ENCODE measurements at places on chromosomes 3 and 15.

GRCh38 chr15:78103406-78104118 lies 11.2 kb downstream of the SH2D7 start:
- no peak for DNase-seq

DNA sequence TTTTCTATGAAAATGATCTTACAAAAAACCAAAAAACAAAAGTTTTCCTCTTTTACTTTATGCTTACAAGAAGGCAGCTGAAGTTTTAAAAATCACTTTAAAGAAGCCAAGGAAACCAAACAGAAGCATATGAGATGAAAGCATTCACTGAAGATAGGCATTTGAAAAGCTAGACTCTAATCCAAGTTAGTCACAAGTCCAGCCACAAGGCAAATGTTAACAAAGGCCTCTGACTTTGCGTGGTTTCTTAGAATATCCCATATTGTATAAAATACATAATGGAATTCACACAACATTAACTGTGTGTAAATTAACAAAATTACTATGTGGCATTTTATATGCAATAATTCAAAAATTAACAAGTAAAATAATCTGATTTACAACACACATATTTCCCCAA lies 17.7 kb downstream of the MRPL3 start:
- no peak for DNase-seq

GRCh38 chr3:94612631-94613030 lies 549.8 kb downstream of the NSUN3 start:
- no peak for DNase-seq

- no peak for DNase-seq
Measured at GRCh38 chr15:36579792-36580431, 486 bp downstream of the CDIN1 start.

DNA sequence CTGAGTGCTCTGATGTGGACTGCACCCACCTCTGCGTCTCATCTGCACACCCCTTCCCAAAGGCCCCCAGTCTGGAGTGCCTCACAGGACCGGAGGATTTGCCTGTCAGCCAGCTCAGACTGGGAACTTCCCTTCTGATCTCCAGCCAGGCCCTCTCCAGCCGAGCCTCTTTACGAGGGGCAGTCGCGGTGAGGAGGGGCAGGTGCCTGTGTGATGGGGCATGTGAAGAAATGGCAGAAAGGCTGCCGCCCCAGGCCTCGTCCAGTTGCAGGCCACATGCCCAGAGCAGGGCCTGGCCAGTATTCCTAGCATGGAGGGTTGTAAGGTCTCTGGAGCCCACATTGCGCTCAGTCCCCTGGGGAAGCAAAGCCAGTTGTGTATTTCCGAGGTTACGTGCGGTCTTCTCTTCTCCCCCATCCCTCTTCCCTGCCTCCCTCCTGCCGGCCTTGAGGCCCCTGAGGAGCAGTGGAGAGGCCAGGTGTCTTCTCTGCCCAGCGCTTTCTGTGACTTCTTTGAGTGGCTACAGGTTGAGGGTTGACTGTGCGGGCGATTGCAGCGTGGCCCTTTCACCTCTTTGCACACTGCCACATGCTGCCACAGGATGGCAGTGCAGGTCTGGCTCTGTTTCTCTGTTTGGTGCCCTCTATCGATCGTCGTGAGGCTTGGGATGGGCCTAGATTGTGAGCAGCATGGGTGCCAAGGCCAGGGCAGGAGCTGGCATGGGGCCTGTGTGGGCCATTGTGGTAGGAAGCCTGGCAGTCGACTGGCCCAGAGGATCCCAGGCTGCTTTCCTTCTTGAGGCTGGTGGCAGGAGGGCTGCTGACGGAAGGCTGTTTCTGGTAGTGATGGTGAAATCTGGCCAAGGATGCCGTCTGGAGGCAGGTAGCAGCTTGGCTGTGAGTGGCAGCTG lies 5.3 kb downstream of the CLK3 start:
- DNase-seq = peak; percentile 6

DNA sequence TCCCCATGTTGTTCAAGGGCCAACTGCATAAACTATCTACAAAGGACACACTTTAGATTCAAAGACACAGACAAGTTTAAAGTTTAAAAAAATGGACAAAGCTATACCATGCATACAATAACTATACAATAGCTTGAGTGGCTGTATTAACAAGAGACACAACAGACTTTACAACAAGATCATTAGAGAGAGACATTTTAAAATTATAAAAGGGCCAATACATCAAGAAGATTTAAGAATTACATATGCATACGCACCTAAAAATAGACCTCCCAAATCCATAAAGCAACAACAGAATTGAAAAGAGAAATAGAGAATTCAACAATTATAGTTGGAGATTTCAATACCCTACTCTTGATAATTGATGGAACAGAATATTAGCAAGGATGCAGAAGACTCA lies 79.4 kb downstream of the XXYLT1 start:
- DNase-seq = no peak

GRCh38 chr3:169600732-169601131 lies 62.8 kb downstream of the MECOM start:
- no peak for DNase-seq

- DNase-seq = peak; percentile 23
Measured at GRCh38 chr15:47607695-47608094, 109.6 kb upstream of the SEMA6D start.

GRCh38 chr15:81562986-81563385 lies 189.0 kb upstream of the TMC3 start:
- no peak for DNase-seq

GRCh38 chr3:119225121-119225520 lies 15.6 kb downstream of the B4GALT4 start:
- DNase-seq = no peak

GRCh38 chr15:44573386-44573785 lies 36.4 kb downstream of the EIF3J start:
- no peak for DNase-seq

DNA sequence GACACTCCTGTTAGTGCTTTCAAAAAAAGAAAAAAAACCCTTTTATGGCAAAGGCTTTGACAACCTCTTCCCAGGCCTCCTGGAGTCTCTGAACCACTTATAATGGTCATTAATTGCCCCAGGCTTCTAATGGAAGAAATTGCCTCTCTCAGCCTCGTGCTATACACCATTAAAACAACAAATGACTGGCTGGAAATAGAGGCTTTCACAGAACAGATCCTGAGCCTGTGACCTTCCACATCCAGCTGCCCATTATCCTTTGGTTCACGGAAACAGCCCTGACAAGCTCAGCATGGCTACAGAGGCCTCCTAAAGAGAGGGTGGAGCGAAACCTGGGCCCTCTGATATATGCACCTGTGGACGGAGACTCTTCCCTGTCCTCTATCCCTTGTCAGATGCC lies 26.8 kb upstream of the MKRN3 start:
- no peak for DNase-seq

GRCh38 chr3:67662733-67663132 lies 8.3 kb upstream of the SUCLG2 start:
- no peak for DNase-seq

GRCh38 chr15:89777073-89777751 lies 1.1 kb downstream of the MESP2 start:
- no peak for DNase-seq

DNA sequence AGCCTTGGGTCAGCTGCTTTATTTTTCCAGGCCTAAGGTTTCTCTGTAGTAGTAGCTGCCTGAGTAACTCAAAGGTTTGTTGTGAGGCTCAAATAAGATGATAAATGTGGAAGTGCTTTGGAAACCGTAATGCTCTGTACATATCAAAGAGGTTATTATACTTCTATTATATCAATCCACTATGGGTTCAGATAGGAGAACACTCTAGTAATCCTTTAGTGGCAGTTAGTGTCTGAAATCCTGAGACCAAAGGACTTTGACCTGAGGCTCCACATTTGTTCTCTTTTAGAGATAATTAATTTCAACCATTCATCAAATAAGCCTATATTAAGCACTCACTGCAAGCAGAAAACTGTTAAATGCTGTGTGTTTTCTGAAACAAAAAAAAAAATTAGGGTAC lies 128.6 kb upstream of the BCL6 start:
- no peak for DNase-seq

DNA sequence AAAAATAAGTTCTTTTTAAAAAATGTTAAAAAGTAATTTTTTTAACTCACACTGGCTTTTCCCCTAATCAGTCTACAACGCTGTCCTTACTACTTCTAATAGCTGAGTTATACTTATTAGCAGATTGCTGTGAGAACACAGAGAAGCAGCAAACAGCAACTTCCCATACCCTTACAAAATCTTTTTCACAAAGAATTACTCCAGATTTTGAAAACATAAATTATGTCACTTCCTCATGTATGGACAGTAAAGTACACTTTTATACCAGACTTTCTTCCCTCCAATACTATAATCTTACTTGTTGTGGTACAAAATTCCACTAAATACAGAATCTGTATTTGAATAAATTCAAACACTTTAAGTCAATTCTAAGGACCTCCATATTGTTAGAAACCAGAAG lies 2.1 kb downstream of the PHC3 start:
- DNase-seq = no peak

DNA sequence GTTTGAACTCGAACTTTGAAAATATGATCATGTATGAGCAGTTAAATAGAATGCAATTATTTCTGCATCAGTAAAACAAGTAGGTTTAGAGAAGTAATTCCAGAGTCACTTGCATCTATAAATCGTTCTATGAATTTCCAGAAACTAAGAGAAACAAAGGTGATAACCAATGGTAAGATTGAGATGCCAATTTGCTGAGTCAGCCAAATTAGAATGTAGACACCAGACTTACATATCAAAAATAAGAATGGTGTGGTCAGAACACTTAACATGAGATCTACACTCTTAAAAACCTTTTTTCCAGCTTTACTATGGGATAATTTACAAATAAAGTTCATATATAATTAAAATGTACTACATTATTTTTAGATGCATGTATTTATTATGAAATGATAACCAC lies 1435.9 kb downstream of the OTOL1 start:
- DNase-seq = no peak

DNA sequence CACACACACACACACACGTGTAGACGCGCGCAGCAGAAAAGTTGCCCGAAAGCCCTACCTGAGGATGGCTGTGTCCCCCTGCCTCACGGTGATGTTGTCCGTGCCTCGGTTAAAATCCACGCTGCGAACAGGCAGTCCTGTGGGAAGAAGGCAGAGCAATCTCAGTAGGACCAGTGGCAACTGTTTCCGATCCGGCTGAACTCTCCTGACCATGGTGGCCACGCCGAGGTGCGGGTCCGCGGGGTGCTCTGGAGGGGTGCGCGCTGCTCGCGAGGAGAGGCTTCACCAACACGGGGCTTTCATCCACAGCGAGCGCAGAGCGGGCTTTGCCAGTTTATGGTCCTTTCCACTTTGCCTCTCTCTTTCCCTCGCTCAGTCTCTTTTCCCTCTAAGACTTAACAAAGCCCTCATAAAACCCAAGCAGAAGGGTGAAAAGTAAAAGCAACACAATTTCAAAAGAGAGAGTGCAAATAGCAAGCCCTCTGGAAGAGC lies 422 bp downstream of the LSAMP start:
- no peak for DNase-seq

DNA sequence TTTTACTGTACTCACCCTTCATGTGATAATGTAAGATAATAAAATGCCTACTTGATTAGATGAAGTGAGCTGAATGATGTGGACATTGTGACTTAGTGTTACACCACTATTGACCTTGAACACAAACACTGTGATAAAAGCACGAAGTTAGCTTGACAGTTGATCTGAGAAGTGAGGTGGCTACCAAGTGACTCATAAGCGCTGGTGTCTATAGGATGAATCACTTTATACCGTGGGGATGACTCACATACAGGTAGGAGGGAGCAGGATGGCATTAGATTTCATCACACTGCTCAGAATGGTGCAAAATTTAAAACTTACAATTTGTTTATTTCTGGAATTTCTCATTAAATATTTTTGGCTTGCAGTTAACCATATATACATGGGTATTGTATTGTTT lies 174.7 kb upstream of the CNTN3 start:
- no peak for DNase-seq

- DNase-seq = no peak
Measured at GRCh38 chr15:40047415-40048210, 8.6 kb upstream of the SRP14 start.

- DNase-seq = no peak
Measured at GRCh38 chr15:48278666-48279065, 52.6 kb upstream of the DUT start.

- no peak for DNase-seq
Measured at GRCh38 chr3:52104684-52105640, 48.6 kb upstream of the DUSP7 start.

- no peak for DNase-seq
Measured at GRCh38 chr3:3038201-3038991, 71.8 kb downstream of the IL5RA start.

- DNase-seq = no peak
Measured at GRCh38 chr15:40929660-40930429, 705 bp downstream of the DLL4 start.

GRCh38 chr3:105274536-105274935 lies 92.2 kb upstream of the ALCAM start:
- DNase-seq = no peak

GRCh38 chr3:141728355-141728892 lies 9.7 kb upstream of the RNF7 start:
- DNase-seq = no peak

GRCh38 chr3:39192490-39193092 lies at the start of gene XIRP1:
XIRP1 (minus strand) TSS chr3:39192595; CDS start chr3:39189445, 3,150 bp downstream.
- DNase-seq = no peak

DNA sequence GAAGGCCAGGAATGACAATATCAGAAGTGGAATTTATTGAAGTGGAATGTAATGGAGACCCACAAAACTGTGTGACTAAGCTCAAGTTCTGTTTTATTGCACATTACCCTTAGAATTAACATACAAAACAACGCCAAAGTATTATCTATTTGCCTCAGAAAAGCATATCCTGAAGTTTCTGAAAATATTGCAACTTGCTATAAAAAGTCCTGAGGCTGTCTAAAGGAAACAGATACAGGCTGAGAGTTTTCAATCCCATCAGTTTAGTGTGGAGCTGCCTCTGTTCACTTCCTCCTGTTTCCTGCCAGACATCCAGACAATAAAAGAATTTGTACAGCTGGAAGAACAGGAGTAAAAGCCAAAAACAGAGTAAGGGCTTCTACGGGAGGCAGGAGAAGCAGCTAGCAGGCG lies 108.8 kb downstream of the FBN1 start:
- DNase-seq = peak; percentile 11

- DNase-seq = no peak
Measured at GRCh38 chr15:80049046-80049445, 10.4 kb upstream of the ZFAND6 start.

GRCh38 chr3:174863488-174863887 lies 4.4 kb downstream of the NAALADL2 start:
- DNase-seq = no peak

DNA sequence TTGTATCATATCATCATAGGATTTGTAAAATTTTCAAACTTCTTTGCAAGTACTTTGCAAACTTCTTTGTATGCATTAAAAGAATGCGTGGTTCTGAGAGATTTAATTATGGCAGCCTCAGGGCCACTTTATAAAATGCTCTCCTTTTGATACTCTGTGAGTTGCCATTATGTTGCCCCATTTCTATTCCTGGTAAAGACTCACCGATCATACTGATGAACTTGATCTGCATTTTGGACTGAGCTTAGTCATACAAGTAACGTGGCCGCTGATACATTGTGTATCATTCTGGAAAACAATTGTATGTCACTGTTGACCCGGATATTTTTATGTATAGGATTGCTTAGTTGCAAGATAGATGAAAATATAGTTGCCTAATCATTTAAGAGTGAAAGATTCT lies 38.8 kb downstream of the AKAP13 start:
- DNase-seq = no peak

- no peak for DNase-seq
Measured at GRCh38 chr3:46086986-46087385, 59.7 kb upstream of the XCR1 start.

- DNase-seq = no peak
Measured at GRCh38 chr3:49883998-49884397, 14.3 kb upstream of the CAMKV start.

Data from NCI-H446 (cell line).